Activated T-cell treated with anti-CD3 and anti-CD28 coated beads for 24 hours (primary cell): ENCODE measurements at places on chromosomes 1 and 21.

DNA sequence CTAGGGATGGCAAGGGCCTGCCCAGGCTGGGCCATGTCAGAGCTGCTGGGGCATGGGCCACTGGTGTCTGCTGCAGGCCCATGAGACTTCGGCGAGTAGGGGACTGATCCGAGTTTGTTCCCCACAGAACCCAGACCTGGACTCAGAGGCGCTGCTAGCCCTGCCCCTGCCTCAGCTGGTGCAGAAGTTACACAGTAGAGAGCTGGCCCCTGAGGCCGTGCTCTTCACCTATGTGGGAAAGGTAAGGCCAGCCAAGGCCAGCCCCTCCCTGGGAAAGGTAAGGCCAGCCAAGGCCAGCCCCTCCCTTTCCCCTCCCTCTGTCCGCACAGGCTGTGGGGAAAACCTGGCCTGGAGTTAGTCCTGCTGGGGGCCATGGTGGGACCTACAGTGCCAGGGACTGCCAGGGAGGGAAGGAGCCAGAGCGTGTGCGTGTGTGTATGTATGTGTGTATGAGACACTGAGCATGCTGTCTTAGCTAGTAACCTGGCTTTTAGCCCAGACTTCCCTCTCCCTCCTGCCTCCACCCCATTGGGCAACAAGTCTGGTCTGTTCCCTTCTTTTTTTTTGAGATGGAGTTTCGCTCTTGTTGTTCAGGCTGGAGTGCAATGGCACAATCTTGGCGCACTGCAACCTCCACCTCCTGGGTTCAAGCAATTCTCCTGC lies 8.0 kb downstream of the FAAH start:
- no peak for DNase-seq

DNA sequence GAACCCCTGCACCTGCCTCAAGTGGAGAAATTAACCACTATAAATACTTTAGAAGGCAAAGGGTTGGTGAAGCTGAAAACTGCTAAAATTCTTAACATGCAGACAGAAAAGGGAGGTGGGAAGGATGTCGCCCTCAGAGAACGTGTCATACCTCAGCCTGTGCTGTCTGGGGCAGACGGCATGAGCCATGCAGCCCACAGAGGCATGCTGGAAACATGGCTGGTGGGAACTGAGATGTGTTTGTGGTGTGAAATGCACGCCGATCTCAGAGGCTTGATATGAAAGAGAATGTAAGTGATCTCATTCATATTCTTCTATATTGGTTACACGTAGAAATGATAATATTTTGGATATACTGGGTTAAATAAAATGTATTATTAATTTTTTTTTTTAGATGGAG lies 16.3 kb downstream of the AGPAT3 start:
- DNase-seq = no peak

DNA sequence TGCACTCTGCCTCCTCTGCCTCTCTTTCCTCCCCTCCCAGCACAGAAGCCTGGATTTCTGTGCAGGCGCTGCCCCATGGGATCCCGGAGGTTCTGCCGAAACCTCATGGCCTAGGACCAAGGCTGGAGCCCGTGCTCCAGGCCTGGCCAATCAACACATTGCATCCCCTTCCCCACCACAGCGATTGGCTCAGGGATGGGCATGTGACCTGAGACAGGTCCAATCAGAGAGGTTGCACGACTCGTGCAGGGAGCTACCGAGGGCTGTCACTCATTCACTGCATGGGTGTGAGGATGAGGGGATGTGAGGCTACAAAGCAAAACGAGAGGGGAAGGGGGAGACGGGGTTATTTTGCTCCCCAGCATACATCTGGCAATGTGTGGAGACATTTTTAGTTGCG lies 3.3 kb upstream of the CELA2B start:
- DNase-seq = no peak

GRCh38 chr21:14736162-14736561 lies 190.0 kb upstream of the SAMSN1 start:
- no peak for DNase-seq

GRCh38 chr1:54372978-54373377 lies 33.2 kb downstream of the SSBP3 start:
- DNase-seq = no peak

GRCh38 chr1:3164671-3165070 lies 95.7 kb downstream of the PRDM16 start:
- DNase-seq = no peak

DNA sequence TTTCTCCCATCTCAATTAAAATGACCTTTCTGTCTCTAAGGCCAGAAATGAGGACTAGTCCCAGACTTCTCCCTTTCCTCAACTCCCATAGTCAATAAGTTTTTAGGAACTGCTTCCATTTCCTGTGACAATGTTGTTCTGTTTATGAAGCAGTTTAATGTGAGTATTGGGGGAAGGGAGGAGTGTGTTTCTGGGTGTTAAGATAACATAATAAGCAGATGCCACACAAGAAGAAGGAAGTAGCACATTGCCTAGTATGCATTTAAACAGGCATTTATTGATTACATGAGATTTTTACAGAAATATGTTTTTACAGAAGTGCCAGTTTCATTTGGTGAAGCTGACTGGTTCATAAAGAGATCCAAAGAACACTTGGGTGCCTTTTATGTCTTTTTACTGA lies 65.6 kb upstream of the TNR start:
- no peak for DNase-seq

GRCh38 chr1:8875216-8875861 lies 3.1 kb downstream of the ENO1 start:
- no peak for DNase-seq

GRCh38 chr1:219480011-219480410 lies 132.9 kb downstream of the ZC3H11B start:
- no peak for DNase-seq

- peak; percentile 17 for DNase-seq
Measured at GRCh38 chr1:24641646-24642151, 1.4 kb upstream of the SRRM1 start.

DNA sequence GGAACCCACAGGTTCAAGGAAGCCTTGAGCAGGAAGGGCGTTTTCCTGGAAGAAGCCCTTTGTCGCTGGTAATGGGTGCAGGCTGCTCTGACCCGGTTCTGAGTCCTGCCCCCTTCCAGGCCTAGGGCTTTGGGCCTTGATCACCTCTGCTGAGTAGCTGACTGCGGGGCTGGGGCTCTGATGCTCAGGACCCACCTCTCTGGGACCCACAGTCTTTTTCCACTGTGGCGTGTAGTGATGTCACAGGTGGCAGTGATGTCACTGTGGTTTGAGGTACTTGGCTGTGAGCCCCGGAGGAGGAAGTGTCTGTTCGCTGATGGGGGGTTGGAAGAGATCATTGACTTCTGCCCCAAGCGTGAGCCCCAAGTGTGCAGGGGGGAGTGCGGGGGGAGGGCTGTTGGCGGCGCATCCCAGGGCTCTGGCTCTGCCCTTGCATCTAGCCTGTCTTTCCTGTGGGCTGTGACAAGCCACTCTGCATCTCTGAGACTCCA lies 6.9 kb downstream of the TNFRSF1B start:
- DNase-seq = peak; percentile 84

GRCh38 chr1:161074676-161075368 lies 5.1 kb upstream of the ARHGAP30 start:
- DNase-seq = no peak

DNA sequence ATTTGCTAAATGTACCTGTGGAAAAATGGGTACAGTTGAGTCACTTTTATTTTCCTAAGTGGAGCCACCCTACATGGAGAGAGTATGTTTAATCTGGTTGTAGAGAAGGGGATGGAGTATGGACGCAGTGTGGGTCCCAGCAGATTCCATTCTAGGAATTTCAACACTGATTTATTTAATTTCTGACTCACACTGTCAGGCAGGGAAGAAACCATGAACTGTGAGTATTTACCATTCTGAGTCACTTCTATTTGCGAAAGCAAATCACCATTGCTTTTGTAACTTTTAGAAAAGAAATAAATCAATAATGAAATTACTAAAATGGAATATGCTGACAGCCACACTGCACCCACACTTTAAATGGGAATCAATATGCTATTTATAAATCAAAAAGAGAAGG lies 339.0 kb downstream of the DSCAM start:
- no peak for DNase-seq

DNA sequence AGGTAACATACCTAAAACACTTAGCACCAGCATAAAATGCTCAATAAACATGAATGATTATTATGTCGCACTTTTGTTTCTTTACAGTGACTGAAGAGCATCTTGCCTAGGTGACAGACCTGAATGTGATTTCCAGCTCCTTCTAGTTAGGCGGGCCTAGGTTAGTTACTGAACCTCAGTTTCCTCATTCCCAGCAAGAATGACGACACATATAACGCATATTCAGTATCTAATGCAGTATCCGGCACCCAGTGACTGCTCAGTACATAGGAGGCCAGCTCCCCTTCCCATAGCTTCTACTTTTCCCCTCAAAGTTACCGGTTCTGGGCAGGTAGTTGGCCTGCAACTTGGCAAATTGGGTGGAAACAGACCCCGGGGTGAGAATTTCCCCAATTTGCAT lies 763 bp downstream of the AUNIP start:
- no peak for DNase-seq

DNA sequence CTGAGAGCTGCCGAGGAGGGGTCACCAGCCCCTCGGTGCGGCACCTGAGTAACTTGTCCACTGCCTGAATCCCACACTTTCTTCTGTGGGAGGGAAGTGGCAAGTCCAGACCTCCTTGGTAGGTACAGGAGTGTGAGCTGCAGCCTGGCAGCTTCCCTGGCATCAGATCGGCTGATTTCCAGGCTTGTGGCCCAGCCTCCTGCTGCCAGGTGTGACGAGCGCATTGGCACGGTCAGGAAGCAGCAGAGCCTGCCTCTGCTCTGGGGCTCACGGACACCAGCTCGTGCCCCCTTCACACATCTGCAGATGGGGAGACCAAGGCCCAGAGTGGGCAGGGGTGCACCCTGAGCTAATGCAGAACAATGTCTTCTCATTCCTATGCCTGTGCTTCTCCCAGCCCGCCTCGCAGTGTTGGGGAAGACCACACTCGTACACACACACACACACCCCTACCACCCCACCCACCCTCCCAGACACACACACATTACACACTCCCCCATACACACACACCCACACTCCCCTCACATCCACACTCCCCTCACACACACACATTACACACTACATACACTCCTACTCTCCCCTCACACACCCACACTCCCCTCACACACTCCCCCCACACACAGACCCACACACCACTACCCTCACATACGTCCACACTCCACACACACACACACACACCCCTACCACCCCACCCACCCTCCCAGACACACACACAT lies 33.1 kb upstream of the SELENON start:
- DNase-seq = no peak

DNA sequence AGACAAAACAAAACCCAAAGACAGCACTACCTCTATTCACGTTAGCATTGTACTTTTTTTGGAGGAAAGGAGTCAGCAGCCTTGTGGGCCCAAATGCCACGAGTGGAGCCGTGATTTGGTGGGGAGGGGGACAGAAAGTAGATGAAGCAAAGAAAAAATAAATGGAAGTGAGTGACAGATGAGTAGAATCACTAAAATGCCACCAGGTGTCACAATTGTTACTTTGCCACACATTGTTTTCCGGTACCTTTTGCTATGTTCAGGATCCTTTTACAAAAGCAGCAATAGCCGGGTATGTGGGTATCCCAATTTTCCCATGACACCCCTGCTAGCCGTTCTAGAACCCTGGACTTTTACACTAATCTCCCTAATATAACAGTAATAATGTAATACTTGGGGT lies 85.0 kb upstream of the AK4 start:
- DNase-seq = no peak
